Ascending aorta (tissue), 2 donors: ENCODE measurements at places on chromosomes 1 and 21. TPM values are rescaled to one million over a fixed set of nuclear protein-coding genes. Genes with fewer than 3 reads are reported as not detected.

DNA sequence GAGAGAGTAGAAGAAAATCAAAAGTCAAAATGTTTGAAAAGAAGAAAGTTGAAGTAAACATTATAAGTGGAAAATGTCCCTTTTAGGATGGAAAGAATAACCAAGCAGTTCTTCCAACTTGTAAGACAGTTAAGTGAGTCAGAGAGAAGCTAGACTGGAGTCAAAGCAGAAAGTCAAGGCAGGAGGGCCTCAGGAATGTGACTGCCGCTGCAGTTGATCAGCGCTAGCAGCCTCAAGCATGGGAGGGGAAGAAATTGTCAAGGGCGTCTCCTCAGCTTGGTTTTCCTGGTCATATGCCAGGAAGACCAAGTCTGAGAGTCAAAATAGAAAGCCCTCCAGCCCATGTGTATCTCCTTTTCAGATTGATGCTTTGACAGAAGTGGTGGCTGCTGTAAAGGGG lies 23.2 kb downstream of the HAO2 start:
- no peak for DNase-seq

- DNase-seq: no peak
Measured at GRCh38 chr1:152347116-152347728, 12.6 kb downstream of the FLG2 start.

GRCh38 chr1:118303534-118303933 lies 118.5 kb upstream of the SPAG17 start:
- DNase-seq: no peak

DNA sequence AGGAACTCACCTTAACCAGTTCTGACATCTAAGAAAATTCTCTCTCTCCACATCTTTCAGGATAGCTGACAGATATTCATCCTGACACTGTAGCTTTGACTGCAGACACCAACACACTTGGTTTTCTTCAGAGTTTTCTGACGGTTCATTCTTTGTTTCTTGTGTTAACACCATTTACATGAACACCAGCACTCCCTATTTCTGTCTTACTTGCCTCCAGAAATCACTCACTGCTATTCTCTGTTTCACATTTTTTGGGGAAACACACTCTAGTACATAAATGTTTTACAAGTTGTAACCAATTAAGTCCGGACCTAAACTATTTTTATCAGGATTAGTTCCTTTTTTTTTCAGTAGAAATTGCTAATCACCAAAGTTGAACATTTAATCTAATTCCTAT lies 15.4 kb downstream of the FLVCR1 start:
- no peak for DNase-seq

DNA sequence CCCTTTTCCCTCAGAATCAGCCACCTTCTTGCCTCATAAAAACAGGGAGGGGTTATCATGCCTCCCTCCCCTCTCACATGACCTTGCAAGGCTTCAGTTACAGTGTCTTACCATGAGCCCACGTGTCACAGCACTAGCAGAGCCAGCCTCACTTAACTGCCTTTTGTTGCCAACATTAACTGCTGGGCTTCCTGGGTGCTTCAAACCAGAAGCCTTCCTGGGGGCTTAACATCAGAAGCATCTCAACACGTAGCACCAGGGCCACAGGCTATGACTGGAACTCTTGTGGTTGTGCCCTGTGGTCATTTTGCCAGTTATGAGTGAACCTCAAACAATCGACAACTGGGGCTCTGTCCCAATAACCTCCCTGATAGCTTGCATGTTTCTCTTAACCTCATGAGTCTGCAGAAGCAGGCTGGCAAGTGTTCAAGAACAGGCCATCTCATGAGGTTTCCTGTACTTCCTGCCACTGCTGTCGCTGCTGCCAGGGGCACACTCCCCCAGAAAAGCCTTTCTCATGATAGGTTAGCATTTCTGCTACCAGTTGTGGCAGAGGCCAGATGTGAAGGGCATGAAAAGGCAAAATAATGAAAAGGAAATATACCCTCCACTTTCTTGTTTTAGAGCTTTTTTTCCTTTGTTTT lies 132.2 kb downstream of the GLUL start:
- DNase-seq: peak; percentile 81

DNA sequence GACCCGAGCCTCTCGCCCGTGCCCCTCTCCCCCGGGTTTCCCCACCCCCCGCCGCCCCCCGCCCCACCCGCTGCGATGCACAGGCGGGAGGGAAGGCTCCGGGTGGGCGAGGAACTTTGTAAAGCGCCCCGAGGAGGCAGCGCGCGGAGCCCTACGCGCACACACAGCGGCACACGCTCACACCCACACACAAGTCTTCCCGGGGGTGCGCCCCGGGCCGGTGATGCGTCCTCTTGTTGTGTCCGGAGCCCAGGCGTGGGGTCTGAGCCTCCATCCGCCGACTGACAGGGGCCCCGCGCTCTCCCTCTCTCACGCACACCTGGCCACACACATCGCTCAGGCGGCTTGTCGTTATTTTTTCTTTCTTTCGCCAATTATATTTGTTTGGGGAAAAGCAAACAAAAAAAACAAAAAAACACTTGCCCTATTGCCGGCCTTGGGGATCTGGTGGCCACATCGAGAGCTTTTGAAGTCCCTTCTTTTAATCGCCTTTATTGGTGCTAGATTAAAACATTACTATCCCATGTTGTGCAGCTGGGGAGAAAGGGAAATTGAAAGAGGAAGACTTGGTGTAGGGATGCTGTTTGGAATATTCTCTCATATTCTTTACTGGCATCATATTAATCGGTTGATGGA lies 770 bp downstream of the NTNG1 start:
- DNase-seq: no peak

DNA sequence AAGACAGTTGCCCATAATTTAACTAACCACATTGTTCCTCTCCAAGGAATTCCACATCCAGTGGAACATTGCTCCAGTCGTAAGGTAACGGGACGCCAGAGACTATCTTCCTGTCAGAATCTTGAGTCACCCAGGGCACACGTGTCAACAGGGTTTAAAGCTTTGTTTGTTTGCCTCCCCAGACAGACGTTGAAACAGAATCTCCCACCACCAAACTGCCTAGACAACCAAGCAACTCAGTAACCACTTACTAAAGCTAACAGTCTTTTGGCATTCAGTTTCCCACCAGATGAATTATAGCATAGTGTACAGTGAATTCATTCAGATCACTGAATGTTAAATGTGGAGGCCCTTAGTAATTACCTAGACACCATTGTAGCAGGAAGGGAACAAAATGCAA lies 439.5 kb downstream of the PLPP3 start:
- DNase-seq: no peak

- DNase-seq: no peak
Measured at GRCh38 chr1:158998037-158998780, 11.5 kb upstream of the IFI16 start.

- DNase-seq: no peak
Measured at GRCh38 chr1:65079941-65080340, 68.1 kb upstream of the AK4 start.

Gene ITGB3BP
- 4.2 TPM for total RNA-seq

Gene APOBEC4
- not detected for total RNA-seq

Gene GPX7
- total RNA-seq: 6.3 TPM

Gene NPR1
- total RNA-seq: 187 TPM

Gene NOS1AP
- total RNA-seq: 5.0 TPM
